ENCODE measurements at places on chromosomes 2 and 18. TPM values are rescaled to one million over a fixed set of nuclear protein-coding genes. Genes with fewer than 3 reads are reported as not detected.

TNFAIP6 gene
- not detected for total RNA-seq

OTOF gene
- total RNA-seq: 1.9 TPM

ERICH2 gene
- not detected for total RNA-seq

SRSF7 gene
- 309 TPM for total RNA-seq

CCDC178 gene
- not detected for total RNA-seq

PRKAG3 gene
- not detected for total RNA-seq

PSMA8 gene
- 2.0 TPM for total RNA-seq

OSBPL6 gene
- total RNA-seq: 2.5 TPM

GRCh38 chr18:46832849-46833248 lies 76.0 kb upstream of the ST8SIA5 start:
- DNase-seq: no peak

GRCh38 chr18:60417946-60418345 lies 45.4 kb upstream of the MC4R start:
- DNase-seq: no peak

GRCh38 chr2:232281858-232282507 lies 96.6 kb upstream of the ALPP start:
- DNase-seq: no peak

GRCh38 chr2:179814050-179814449 lies 47.4 kb downstream of the ZNF385B start:
- DNase-seq: no peak

DNA sequence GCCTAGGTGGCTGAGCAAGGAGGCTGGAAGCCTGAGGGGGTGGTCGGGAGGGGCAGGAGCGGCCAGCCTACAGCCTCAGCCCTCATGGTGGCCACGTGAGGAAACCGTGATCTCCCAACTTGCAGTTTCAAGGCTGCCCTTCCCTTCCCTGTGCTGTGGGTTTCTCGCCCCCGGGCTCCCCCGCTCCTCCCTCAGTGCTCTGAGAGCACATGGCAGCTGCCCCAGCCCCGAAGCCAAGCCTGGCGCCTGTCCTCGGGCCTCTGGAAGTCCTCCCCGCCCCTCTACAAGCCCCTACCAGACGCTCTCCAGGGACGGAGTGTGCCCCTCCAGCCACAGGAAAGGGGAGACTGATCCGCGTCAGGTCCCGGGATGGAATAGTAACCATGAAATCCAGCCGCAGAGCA lies 586 bp upstream of the ANKRD23 start:
- no peak for DNase-seq

- no peak for DNase-seq
Observed at GRCh38 chr2:55859875-55860274, 63.7 kb downstream of the EFEMP1 start.

DNA sequence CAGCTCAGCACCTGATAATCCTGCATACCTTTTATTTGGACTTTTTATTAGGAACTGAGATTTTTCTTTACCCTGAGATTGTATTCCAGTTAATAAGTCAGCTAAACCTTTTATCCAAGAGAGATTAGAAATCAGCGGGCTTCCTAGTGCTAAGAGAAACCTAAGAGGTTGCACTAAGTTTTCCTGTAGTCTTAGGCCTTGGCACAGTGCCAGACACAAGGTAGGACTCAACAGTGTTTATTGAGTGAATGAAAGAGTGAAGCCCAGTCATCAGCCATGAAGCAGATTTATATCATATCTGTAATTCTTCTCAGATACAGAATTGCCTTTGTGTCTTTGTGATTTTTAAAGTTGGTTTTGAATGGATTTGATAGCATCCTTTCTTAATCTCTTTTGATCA lies 13.6 kb downstream of the OTX1 start:
- peak; percentile 12 for DNase-seq

GRCh38 chr2:216636551-216637450 lies 3.6 kb downstream of the IGFBP2 start:
- peak; percentile 27 for DNase-seq

GRCh38 chr2:161839926-161840325 lies 215.7 kb downstream of the SLC4A10 start:
- no peak for DNase-seq

DNA sequence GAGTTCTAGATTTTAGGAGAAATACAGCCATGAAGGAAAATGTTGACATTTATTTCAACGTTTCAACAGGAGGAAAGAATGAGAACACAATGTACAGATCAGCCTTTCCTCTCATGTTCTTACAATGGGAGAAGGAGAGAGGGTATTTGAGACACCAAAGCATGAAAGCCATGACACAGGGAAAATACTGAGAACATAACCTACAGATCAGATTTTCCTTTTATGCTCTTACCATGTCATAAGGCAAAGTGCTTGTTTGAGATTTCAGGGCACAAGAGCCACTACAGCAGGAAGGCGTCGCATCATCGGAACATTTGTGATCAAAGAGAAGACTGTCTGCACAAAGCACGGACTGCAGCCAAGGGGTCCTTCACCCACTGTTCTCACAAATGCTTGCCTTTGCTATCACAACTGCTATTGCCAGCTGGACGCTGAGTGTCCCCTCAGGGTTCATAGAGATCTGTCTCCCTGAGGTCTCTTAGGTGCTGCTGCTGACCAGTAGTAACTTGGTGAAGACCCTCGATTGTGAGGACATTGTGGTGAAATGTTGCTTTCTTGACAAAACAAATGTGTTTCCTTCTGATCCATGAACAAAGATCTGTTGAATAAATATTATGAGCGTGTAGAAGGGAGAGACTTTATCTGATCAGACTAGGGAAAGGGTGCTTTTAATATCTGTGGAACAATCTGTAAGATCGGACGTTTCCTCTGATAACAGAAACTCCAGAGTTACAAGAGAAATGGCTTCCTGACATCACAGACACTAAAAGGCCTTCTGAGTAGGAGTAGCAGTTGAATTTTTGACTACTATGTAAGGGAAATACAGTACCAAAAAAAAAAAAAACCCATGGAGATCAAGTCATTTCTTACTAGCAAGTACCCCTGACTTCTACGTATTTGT lies 6.4 kb upstream of the IL1RL1 start:
- peak; percentile 65 for DNase-seq

DNA sequence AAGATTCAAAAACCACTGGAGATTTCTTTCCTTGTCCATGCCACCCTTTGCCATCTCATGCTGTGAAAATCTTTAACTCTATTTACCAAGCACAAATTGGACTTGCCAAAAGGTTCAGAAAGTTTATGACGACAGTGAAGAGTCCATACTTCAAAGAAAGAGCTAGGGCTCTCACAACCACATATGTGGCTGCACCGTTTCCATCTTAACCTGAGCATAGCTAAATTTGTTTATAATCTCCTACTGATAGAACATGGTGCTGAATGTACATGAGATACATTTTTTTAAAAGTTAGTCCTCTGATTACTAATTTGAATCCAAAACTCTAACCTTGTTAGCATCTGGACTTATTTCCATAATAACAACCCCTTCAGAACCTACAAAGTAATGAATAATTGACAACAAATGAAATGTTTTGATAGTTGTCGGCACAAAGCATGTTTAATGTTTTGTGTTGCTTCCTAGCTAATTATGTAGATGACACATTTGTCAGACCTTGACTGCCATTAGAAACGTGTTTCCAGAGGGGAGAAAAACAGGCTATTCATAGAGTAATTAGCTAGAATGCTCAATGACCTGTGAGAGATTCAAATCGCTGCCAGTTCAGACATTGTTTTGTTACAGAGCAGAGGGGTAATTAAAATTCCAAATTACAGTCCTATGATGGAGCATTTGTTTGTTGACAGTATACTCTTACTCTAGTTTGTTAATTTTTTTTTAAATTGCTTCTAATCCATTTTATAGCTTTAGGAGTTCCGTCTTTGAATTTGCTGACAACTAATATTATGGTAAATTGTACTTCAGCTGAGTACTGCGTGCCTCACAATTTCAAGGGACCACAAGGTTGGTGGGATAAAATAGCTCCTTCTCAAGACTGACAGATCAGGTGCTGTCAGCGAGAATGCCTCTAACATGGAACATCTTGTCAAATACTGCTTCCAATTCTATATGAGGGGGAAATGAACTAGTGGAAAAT lies 31.8 kb downstream of the ARHGAP15 start:
- DNase-seq: no peak

DNA sequence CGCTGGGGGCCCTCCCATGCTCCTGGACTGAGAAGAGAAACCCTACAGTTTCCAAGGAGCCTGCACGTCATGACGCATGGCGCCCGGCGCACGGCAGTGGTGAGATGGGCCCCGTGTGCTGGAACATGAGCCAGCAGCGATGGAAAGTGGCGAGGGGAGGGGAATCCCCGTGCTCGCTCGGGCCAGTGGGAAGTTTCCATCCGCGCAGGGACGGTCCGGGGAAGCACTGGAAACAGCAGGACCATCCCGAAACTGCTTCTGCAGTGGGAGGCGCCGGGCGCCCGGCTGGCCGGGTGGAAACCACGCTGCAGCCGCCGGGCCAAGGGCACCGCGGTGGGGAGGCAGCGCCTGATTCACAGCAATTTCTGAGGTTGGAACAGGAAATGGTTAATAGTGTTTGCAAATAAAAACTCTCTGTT lies 4.9 kb upstream of the PDCD1 start:
- peak; percentile 87 for DNase-seq

DNA sequence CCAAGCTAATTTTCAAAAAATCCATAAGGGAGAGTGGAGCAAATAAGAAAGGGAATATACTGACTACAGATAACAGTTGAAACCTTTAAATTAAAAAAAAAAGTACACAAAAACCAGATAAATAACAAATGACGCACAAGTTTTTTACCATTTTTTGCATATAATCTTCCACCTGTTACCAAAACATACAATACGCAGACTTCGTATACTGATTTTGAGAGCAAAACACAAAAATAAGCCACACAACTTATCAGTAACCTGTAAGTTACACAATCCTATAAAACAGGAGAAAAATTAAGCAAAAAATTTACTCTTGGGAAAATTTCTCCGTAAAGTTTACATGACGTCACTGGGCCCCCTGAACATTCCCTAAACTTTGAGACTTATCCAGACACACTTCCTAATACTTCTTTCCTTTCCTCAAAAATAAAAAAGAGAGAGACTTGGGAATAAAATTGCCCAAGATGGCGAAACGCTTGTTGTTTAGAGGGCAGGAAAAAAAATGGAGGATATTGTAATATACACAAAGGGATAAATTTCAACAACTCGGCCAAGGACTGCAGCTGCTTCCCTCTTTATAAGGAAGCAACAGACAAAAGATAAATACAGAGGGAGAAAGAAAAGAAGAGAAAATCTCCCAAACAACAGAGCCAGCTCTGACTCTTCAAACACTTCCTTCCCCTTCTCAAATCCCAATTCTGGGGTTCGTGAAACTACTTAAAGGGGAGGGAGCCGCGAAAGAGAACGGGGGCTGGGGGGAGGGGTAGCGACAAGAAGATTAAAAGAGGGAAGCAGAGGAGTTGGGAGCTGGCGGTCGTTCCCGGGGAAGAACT lies 1.6 kb downstream of the BAZ2B start:
- no peak for DNase-seq

DNA sequence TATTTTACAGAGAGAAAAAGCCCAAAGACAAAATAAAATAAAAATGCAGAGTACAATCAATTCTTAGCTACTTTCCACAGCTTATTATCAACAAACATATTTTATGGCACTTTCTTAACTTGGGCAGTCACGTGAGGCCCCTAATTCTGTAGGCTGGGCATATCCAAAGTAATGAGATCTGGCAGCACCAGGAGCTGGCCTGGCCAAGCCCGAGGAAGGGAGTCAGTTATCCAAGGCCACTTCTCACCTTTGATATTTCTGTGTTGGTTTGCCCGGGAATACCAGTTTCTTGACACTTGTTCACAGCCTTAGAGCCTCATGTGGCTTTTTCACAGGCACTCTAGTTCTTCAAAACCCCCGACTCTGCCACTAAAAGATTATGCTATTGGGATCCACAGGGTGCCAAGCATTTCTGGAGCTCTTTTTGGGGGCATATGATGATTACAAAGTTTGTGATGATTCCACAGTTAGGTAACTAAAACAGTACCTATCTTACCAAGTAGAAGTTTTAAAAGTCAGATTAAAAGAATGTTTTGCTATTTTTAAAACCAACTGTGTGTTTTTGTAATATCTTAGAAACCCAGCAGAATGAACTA lies 90.4 kb downstream of the MEP1B start:
- no peak for DNase-seq

- DNase-seq: no peak
Observed at GRCh38 chr18:32358075-32358474, 112.6 kb downstream of the GAREM1 start.

GRCh38 chr2:8885449-8886201 lies 48.2 kb upstream of the KIDINS220 start:
- DNase-seq: no peak

- no peak for DNase-seq
Observed at GRCh38 chr2:237278568-237278967, 135.4 kb downstream of the COL6A3 start.

- DNase-seq: no peak
Observed at GRCh38 chr2:58904095-58904494, 663.0 kb upstream of the FANCL start.

DNA sequence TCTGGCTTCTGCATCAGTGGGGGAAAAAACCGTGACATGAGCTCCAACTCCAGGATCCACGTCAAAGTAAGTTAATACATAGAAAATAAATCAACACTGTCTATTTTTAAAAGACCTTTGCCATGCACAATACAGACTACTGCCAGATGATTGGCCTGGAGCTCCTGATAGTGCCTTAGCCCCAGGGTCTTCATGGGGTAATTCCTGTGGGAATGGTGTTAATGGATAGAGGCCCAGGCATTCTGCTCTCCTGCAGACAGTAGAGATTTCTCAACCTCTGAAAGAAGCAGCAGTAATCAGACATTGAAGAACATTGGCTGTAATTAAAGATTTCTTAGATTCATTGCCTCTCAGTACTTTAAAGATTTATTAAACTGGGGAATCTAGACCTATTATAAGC lies 4.3 kb upstream of the PLCL1 start:
- no peak for DNase-seq
